ENCODE measurements at places on chromosomes 5 and 9.

DNA sequence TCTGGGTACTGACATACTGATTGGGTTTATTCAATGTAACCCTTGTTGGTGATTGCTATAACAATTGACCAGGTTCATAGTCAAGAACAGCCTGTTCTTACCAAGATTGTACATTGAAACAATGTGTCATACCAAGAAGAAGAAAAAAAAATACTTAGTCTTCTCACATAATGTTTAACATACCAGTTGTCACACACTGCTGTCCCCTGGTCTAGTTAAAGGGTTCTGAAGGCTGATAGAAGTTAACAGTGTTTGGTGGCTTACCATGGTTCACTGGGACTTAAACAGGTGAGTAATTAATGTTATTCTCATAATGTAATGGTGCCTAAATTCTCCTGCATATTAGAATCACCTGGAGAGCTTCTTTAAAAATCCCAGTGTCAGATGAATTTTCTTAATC lies 18.5 kb upstream of the CDC42SE2 start:
- DNase-seq: no peak

- no peak for DNase-seq
Measured at GRCh38 chr9:92253656-92254055, 39.8 kb downstream of the IARS1 start.

GRCh38 chr9:122207096-122207495 lies 21.7 kb downstream of the LHX6 start:
- DNase-seq: no peak

GRCh38 chr9:102354041-102354440 lies 615.6 kb upstream of the GRIN3A start:
- no peak for DNase-seq

GRCh38 chr5:131180407-131180806 lies 9.7 kb downstream of the LYRM7 start:
- DNase-seq: no peak

- DNase-seq: no peak
Measured at GRCh38 chr9:14075218-14075617, 238.7 kb downstream of the NFIB start.

Measured in SIG-M5 (cell line).